D721Med (cell line): ENCODE measurements at places on chromosomes 3 and 15.
A peak's percentile ranks its signal among the peaks of the same experiment; 100 is the strongest.

DNA sequence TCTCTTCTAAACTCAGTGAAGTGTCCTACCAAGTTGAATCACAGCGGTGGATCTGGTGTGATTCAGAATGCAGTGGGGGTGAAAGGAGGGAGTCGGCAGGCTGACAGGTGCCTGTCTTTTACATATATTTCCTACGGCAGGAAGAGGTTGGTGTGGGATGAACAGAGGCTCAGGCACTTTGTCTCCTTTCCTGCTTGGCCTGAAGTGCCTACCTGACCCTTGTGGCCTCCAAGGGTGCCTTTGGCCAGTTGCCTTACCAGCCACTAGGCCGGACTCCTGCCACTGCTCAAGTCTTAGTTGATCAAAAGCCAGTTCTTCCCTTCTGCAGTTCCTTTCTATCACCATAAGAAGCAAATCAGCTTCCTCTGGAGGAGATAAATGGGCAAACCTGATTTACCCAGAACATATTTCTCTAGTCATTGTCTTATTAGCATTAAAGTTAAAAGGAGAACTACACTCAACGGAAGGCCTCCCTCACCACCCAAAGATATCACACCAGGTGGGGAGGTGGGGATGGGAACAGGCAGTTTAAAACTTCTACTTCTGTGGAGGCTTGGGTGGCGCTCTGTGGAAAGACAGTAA, 52.1 kb downstream of the CRTC3 start:
- DNase-seq, result no peak

DNA sequence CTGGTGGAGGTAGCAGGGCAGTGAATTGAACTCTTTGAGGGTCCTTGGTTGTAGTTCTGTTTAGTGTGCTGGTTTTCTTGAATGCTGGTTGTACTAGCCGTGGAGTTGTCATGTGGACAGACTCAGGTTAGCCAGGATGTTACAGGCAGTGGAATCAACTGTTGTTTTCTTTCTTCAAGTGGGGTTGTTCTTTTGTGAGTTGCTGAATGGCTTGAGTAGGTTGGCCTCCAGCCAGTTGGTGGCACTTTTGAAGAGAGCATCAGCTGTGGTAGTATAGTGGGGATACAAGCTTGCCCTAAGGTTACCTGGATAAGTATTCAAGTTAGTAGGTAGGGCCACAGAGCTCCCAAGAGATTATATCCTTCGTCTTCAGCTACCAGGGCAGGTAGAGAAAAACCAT, 31.8 kb upstream of the RARB start:
- no peak for DNase-seq

DNA sequence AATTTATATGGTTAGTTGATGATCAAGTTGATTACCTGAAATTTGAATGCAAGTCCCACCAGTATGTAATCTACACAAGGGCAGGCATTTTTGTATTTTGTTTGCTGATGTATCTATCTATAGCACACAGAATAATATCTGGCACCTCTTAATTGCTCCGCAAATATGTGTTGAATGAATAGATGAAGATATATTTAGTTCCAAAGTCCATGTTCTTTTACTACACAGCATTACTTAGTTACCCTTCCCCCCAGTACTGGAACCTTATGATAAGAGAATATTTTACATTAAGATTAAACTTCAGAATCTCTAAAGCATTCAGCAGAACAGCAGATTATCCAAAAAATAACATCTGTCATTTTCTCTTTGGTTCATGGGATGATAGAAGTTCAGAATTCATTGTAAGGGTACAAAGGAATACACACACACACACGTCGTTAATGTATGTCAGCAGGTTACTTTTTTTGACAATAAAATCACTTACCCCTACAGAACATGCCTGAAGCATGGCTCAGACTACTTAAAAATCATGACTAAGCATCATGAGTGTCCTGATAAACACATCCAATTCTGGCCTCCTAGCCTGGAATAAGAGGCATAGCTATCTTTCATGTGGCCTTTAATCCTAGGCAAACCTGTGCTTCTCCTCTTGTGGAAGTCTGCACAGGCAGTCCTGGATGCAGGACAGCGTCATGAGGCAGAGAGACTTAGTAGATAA, 148.9 kb upstream of the TBC1D5 start:
- no peak for DNase-seq

DNA sequence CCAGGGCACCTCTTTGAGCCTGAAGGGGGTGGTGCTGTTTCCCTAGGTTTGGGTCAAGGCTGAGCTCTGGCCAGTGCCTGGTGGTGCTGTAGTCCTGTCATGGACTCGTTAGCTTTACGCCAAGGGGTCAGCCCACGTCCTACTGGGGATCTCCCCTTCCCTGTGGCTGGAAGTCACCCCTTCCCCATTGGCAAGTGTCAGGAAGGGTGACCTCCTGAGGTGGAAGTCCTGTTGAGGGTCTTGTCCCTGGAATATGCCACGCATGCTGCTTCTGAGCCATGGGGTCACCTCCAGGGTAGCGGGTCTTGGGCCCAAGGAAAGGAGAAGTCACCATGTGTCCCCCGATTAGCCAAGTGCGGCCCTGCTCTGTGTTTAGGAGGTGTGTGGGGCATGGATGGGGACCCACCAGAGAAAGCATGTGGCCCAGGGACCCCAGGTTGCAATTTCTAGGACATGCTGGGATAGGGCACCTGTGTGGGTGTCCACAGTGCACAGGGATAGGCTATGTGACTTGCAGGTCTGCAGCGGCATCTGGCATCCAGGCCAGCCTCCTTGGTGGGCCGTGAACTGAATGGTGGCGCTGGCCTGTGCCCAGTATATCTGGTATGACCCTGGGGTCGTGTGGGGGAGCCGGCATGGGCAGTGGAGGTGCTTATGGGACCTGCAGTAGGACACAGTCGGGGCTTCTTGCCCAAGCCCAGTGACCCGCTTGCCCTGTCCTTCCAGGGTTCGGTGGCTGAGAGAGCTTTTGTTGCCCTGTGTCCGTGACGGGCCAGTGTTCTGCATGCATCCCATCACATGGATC, 226.7 kb downstream of the SNRPN start:
- DNase-seq, result peak; percentile 3

DNA sequence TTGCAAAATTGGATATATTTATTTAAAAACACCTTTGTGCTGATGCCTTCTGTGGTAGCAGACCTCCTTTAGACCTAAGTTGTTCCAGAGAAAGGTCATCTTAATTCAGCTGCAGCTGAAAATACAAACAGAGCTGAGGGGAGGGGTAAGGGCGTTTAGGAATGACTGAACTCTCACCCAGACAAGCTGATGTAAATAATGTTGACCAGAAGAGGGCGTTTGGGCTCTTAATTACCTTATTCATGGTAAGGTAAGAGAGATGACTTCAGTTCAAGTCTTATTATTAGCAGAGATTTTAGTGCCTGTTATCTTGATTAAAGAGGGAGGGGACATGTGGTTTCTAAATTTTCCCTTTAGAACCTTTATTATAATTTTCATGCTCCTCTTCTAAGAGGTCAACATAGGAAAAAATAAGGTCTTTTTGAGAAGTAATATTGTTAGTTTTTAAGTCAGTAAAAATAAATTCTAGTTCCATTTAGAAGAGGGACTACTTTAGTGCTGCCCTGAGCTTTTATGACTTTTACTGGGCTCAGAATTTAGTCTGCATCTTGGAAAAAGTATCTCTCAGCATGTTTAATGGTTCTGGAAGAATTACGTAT, 46.3 kb downstream of the GPR171 start:
- DNase-seq, result peak; percentile 16

GRCh38 chr3:184465883-184466412, 86.1 kb downstream of the CHRD start:
- no peak for DNase-seq

GRCh38 chr3:127350172-127351050, 62.6 kb upstream of the PRR20G start:
- DNase-seq, result no peak

- DNase-seq, result no peak
These were observed 82.8 kb downstream of the PPARG start for GRCh38 chr3:12371525-12372140.

DNA sequence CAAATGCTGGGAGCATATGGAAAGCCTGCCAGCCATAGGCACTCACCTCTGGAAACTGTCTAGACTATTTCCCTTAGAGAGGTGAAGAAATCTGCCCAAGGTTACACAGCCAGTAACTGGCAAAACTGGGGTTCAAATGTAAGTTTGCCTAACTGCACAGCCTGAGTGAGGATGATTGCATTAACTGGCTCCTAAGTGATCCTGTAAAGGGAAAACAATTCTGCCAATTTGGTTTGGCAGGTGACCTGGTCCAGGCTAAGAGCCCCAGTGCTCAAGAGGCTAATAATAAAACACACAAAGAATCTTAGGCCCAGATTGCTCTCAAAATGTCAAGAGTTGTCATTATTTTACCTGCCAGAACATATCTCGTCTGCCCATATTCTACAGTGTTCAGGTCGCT, 43.9 kb upstream of the SPRED1 start:
- no peak for DNase-seq

GRCh38 chr15:31439328-31439727, 112.7 kb downstream of the KLF13 start:
- no peak for DNase-seq
